Esophagus mucosa (tissue), 1 donor: ENCODE measurements at places on chromosomes 5 and 9. TPM values are rescaled to one million over a fixed set of nuclear protein-coding genes. Genes with fewer than 3 reads are reported as not detected.

The MVB12B gene
- 2.5 TPM for total RNA-seq

The TMEM215 gene
- total RNA-seq = not detected

The ANKRD31 gene
- total RNA-seq = 0.32 TPM

The UHRF2 gene
- 19.6 TPM for total RNA-seq

The PCDHGB2 gene
- 1.2 TPM for total RNA-seq

The TSSK1B gene
- 0.48 TPM for total RNA-seq

GRCh38 chr9:22454016-22454415 is 7.4 kb downstream of the DMRTA1 start:
- no peak for ATAC-seq

DNA sequence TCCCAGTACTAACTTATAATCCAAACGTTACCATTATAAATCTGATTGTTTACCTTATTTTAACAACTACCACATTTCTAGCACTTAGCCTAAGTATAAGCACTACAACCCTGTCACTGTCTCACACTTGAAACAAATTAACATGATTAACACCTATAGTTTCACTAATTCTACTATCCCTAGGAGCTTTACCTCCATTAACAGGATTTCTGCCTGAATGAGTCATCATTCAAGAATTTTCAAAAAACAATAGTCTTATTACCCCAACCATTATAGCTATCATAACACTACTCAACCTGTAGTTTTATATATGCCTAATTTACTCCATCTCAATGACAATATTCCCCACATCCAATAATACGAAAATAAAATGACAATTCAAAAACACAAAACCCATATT is 89.6 kb downstream of the INSL6 start:
- no peak for ATAC-seq

DNA sequence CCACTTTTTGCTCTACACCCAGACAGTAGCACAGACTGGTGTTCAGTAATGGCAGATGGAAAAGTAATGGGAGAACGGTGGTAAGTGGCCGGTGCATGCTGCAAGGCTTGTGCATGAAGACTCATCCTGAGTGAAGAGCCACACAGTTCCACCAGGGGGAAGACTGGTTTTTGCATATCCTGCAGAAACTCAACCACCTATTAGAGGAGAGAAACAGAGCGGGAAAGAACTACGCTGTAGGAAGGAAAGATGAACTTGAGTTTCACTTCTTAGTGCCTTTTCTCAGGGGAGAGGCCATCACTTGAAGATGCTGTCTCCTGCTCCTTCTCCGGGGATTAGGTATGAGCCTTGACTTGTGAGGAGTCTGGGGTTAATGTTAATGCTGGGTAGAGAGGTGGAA is 9.4 kb upstream of the PRSS3 start:
- ATAC-seq = no peak

DNA sequence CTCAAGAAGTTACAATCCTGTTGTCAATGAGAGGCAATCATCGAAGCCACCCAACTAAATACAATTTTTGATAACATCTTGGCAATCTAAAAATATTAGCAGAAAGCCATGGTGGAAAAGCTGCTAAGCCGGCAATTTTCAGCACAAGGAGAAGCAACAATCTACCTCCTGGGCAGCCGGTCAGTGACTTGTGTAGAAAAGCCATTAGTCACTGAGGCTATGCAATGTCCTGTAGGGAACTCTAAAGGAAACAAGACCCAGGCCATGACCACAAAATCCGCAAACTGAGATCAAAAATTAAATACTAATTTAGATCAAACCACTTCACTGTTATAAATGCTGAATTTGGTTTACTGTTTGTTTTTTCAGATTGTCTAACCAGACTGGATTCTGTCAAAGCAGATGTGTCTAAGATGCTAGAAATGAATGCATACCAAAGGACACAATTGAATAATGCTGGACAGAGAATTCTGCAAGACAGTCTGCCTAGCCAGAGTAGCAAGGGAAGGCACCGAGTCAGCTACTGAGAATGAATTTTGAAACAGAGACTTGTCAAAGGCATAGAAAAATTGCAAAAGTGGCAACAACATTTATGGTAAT is 384.8 kb downstream of the PRELID2 start:
- ATAC-seq = no peak

DNA sequence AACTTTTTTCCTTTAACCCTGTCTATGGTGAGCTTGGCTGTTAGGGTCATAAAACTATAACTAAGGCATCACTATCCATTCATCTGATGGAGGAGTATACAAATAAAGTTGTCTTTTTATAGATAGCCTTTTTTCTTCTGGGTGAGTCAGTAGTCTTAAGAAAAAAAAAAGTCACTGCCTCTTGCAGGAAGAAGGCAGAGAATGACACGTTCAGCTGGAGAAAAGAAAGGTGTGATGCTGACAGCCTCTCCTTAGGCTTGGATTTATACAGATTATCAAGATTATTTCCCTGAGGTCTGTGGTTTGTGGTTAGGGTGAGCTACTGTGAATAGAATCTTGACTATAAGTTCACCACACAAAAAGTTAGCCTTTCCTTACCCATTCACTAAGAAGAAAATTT is 23.0 kb downstream of the EPB41L4B start:
- peak; percentile 92 for ATAC-seq

GRCh38 chr5:6686915-6687409 is 26.3 kb upstream of the TENT4A start:
- ATAC-seq = no peak

DNA sequence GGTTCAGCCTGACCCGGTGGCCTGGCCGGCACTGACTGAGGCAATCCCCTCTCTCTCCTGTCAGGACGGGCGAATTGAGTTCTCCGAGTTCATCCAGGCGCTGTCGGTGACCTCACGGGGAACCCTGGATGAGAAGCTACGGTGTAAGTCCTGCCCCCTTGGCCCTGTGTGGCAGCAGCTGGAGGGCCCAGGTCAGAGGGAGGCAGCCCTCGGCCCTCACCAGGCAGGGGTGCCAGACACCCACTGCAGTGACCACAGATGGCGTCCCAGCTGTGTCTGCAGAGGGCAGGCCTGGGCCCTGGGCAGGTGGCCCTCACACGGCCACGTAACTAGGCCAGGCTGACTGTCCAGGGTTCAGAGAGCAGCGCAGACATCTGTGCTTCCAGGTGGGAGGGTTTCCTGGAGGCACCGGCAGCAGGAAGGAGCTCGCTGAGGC is 45.9 kb upstream of the HMCN2 start:
- peak; percentile 19 for ATAC-seq

GRCh38 chr5:122639033-122639432 is 135.8 kb upstream of the SNX2 start:
- no peak for ATAC-seq

- no peak for ATAC-seq
Measured at GRCh38 chr9:120579139-120580050, 572 bp downstream of the CDK5RAP2 start.

- no peak for ATAC-seq
Measured at GRCh38 chr9:84738353-84738752, 68.8 kb downstream of the NTRK2 start.

GRCh38 chr9:72203205-72203803 is 54.1 kb downstream of the GDA start:
- peak; percentile 87 for ATAC-seq

- ATAC-seq = no peak
Measured at GRCh38 chr9:117886616-117887015, 182.4 kb downstream of the TLR4 start.
